ENCODE measurements at places on chromosomes 5 and 9. TPM values are rescaled to one million over a fixed set of nuclear protein-coding genes. Genes with fewer than 3 reads are reported as not detected.

Gene MEGF10
- 1.4 TPM for total RNA-seq

Gene RFX3
- total RNA-seq = 2.6 TPM

Gene PCDHA4
- total RNA-seq = 0.05 TPM

Gene RAI14
- 24.9 TPM for total RNA-seq

Gene ACTBL2
- not detected for total RNA-seq

Gene SLC4A9
- total RNA-seq = 0.10 TPM

Gene LCN15
- total RNA-seq = not detected

Gene PCDHA11
- total RNA-seq = 0.23 TPM
